ENCODE measurements at places on chromosomes 13 and 19. TPM values are rescaled to one million over a fixed set of nuclear protein-coding genes. Genes with fewer than 3 reads are reported as not detected.

DNA sequence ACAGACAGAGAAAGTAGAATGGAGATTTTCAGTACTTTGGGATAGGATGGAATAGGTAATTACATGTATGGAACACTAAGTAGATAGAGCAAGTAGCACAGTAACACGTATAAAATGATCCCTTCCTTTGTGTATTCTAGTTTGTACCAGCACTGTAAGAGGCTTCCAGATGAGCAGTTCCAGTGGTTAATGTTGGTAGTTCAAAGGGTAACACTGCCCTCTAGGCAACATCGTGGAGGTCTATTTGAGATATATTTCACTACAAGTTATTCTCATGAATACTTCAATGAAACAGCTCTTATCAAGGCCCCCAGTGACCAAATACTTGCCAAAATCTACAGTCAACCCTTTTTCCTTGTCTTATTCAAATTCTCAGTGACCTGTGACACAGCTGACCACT, 13.5 kb upstream of the ZNF563 start:
- H3K27ac ChIP-seq = no peak overlapping the region
- H3K27me3 ChIP-seq = no peaks in the 10 kb centered on the region
- no peaks in the 10 kb centered on the region for H3K4me1 ChIP-seq
- H3K4me3 ChIP-seq = no peak overlapping the region

DNA sequence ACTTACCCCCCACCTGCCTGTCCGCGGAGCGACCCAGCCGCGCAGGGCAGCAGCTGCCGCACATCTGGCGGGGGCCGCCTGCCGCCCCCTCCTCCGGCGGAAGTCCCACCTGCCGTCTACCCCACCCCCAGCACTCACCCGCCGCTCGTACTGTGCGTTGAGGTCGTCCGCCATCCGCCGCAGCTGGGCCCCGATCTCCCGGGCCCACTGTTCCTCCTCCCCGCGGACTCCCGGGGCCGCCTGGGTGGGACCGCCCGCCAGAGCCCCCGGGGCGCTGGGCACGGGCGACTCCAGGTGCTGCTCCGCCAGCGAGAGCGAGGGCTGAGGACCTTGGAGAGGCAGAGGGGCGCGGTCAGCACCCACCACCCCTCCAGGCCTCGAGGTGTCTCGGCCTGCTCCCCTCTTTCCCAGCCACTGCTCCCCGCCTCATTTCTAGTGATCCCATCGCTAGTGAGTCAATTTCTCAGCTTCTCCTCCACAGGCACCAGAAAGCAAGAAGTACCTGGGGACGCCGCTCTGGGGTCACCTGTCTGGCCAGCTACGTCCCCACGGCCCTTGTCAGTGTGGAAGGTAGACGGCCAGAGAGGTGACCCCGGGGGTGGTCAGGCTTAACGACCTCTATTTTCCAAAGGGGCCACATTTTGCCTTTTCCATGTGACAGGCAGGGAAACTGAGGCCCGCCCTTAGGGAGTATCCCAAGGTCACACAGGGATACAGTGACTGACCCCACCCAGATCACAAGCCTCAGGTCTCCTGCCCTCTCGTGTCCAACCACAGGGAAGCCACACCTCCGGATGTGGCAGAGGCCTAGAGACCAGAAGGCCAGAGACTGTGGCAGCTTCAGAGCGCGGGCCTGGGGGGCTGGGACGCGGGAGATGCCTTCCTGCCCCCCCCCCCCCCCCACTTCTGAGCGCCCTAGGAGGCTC, 4.3 kb downstream of the BBC3 start:
- H3K36me3 ChIP-seq = peaks cover 15% of the 10 kb centered on the region
- no peaks in the 10 kb centered on the region for H3K27me3 ChIP-seq
- peaks cover 15% of the 10 kb centered on the region for H3K4me1 ChIP-seq
- H3K27ac ChIP-seq = peak overlapping the region; percentile 83

The SGCG gene
- not detected for total RNA-seq

The APLP1 gene
- total RNA-seq = 2.4 TPM

The ZNF724 gene
- total RNA-seq = 15.4 TPM

DNA sequence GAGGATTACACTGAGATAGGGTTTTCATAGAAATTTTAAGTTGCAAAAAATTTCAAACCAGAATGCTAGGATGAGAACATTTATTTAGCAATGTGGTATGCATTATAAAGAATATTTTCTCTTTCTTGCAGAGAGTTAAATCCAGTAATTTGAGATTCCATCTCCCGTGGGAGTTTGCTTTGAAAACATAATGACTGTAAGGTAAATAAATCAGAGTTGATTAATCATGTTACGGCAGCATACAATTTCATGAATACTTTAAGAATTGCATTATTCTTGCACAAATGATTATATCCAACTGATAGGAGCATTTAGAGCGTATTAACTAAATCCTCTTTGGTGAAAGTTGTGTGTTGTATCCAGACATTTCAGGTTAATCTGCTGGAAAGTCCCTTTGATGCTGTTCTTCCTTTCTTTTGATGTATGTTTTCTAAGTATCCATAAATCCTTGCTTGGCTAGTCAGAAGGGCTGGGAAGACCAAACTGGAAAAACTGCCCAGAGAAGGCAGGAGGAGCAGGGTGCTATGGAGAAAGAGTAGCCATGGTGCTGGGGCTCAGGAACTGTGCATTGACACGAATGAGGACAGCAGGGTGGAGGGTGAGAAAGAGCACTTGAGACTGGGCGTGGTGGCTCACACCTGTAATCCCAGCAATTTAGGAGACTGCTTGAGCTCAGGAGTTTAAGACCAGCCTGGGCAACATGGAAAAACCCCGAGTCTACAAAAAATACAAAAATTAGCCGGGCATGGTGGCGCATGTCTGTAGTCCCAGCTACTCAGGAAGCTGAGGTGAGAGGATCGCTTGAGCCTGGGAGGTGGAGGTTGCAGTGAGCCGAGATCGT, 4.8 kb upstream of the GJA3 start:
- no peak overlapping the region for H3K27ac ChIP-seq
- H3K27me3 ChIP-seq = peaks cover 71% of the 10 kb centered on the region
- no peaks in the 10 kb centered on the region for H3K36me3 ChIP-seq
- no peak overlapping the region for H3K4me3 ChIP-seq

GRCh38 chr13:89627996-89628395, 1719.5 kb upstream of the MIR17HG start:
- H3K36me3 ChIP-seq = no peaks in the 10 kb centered on the region
- H3K4me1 ChIP-seq = no peaks in the 10 kb centered on the region
- H3K4me3 ChIP-seq = no peak overlapping the region
- no peak for DNase-seq
- no peak overlapping the region for H3K27ac ChIP-seq

DNA sequence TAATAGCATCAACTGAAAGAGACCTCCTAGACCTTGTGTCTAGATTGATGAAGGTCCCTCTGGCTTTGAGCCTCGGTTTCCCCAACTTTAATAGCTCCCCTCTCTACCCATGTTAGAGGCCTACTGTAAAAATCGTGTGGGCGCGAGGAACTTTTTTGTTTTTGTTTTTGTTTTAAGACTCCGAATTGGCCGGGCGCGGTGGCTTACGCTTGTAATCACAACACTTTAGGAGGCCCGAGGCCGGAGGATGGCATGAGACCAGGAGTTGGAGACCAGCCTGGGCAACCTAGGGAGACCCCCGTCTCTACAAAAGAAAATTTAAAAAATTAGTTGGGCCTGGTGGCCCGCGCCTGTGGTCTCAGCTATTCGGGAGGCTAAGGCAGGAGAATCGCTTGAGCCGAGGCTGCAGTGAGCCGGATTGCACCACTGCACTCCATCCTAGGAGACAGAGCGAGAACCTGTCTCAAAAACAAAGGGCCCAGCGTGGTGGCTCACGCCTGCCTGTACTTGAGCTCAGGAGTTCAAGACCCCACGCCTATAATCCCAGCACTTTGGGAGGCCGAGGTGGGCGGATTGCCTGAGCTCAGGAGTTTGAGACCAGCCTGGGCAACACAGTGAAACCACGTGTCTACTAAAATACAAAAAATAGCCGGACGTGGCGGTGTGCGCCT, 858 bp upstream of the PPP6R1 start:
- no peaks in the 10 kb centered on the region for H3K27me3 ChIP-seq
- peaks cover 24% of the 10 kb centered on the region for H3K36me3 ChIP-seq
- DNase-seq = no peak
- H3K4me3 ChIP-seq = peak overlapping the region; percentile 98

- H3K4me3 ChIP-seq = no peak overlapping the region
- peaks cover 28% of the 10 kb centered on the region for H3K27me3 ChIP-seq
- H3K4me1 ChIP-seq = no peaks in the 10 kb centered on the region
- H3K36me3 ChIP-seq = no peaks in the 10 kb centered on the region
- DNase-seq = no peak
- H3K27ac ChIP-seq = no peak overlapping the region
Observed at GRCh38 chr13:110471156-110471832, 90.2 kb downstream of the RAB20 start.

DNA sequence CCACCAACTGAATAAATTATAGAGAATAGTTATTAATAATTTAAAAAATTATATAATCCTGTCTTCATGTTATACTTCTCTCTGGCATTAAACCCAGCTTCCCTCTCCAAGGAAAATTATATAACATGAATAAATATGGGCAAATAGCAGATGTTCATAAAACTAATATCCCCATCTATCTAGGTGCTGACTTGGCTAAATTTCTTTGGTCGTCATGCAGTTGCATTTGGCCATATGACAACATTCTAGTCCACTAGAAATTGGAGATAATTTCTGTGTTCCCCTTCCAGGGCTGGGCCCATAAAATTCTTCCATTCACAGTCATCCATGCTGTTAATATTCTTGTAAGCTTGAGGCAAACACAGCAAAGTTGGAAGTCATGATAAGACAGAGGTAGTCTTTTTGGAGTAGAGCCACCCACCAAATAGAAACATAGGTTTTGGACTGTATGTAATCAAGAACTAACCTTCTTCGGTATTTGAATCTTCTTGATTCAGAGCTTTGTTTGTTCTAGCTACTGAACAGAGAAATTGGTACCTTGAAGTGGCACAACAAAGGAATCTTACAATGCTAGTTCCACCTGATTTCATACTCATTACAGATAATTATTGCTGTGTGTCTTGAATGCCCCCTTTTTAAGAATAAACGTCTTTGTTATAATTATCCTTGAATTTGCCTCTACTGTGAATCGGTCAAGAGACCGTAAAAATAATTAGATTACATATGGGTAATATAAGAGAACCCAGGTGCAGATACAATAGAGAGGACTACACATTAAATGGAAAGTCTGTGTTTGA, 678.5 kb upstream of the PCDH20 start:
- no peak overlapping the region for H3K27ac ChIP-seq
- H3K36me3 ChIP-seq = peaks cover 4% of the 10 kb centered on the region
- DNase-seq = no peak

GRCh38 chr13:48448959-48449614, 36.2 kb upstream of the LPAR6 start:
- peaks cover 26% of the 10 kb centered on the region for H3K36me3 ChIP-seq
- H3K27ac ChIP-seq = no peak overlapping the region
- no peak for DNase-seq
- H3K27me3 ChIP-seq = no peaks in the 10 kb centered on the region

The ZNF737 gene
- total RNA-seq = 16.3 TPM

The PTH2 gene
- not detected for total RNA-seq

DNA sequence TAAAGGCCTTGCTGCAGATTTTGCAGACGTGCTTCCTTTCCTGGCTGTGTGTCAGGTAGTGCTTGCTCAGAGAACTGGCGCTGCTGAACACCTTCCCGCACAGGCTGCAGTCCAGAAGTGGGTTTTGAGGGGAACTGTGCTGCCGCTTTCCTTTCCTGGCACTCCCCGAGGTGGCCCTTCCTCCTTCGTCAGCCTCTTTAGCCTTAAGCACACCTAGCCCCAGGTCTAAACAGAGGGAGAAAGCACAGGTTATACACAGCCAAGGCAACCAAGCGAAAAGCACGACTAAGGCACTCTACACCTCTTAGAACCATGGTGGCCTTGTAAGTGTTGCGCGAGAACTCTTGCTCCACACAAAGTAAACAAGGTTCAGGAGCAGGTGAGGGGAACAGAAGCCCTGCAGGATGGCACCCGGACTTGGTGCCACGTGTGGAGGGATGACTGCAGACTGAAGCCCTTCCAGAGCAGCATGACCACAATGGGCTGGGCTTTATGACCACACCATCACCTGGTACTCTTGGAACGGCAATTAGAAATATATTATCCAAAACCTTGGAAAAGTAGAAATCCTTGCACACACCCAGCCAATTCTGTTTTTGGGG, 23.6 kb downstream of the ZNF541 start:
- H3K4me3 ChIP-seq = no peak overlapping the region
- no peaks in the 10 kb centered on the region for H3K4me1 ChIP-seq
- no peak overlapping the region for H3K27ac ChIP-seq
- DNase-seq = no peak
- H3K36me3 ChIP-seq = no peaks in the 10 kb centered on the region

GRCh38 chr13:111642156-111642767, 321.8 kb downstream of the TEX29 start:
- DNase-seq = no peak
- no peaks in the 10 kb centered on the region for H3K27me3 ChIP-seq

DNA sequence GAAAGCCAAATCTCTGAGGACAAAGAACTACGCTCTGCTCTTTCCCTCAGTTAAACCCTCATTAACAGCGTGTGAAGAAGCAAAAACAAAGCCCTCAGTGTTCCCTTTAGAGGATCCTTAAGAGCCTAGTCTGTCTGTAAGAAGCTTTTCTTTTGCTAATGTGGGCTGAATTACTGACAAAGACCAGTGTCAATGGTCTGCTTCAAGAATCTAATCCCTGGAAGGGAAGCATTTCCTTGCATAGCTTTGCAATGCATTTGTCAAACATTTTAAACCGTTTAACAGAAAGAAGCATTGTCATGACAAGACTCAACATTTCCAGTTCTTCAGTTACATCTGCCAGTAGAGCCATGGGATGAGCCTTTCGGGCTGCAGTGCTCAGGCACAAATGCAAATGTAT, 64.9 kb downstream of the EDNRB start:
- H3K4me1 ChIP-seq = no peaks in the 10 kb centered on the region
- no peak for DNase-seq
- no peak overlapping the region for H3K4me3 ChIP-seq
- H3K27ac ChIP-seq = no peak overlapping the region

- H3K27me3 ChIP-seq = no peaks in the 10 kb centered on the region
- no peaks in the 10 kb centered on the region for H3K36me3 ChIP-seq
- H3K27ac ChIP-seq = no peak overlapping the region
- DNase-seq = no peak
- H3K4me1 ChIP-seq = no peaks in the 10 kb centered on the region
- H3K4me3 ChIP-seq = no peak overlapping the region
Observed at GRCh38 chr13:31320946-31321345, 121.2 kb downstream of the B3GLCT start.

- H3K27me3 ChIP-seq = no peaks in the 10 kb centered on the region
- peak; percentile 69 for DNase-seq
- H3K36me3 ChIP-seq = peaks cover 14% of the 10 kb centered on the region
- H3K4me3 ChIP-seq = peak overlapping the region; percentile 74
- peak overlapping the region; percentile 43 for H3K27ac ChIP-seq
Observed at GRCh38 chr19:43781630-43782310, 997 bp upstream of the KCNN4 start.

GRCh38 chr13:110985541-110985940, 70.7 kb upstream of the ANKRD10 start:
- no peaks in the 10 kb centered on the region for H3K4me1 ChIP-seq
- no peak for DNase-seq
- H3K27me3 ChIP-seq = peaks cover 63% of the 10 kb centered on the region
- H3K4me3 ChIP-seq = no peak overlapping the region
